ENCODE measurements at places on chromosomes 11 and 22.

- no peak for DNase-seq
Measured at GRCh38 chr11:108796551-108796950, 131.7 kb downstream of the DDX10 start.

DNA sequence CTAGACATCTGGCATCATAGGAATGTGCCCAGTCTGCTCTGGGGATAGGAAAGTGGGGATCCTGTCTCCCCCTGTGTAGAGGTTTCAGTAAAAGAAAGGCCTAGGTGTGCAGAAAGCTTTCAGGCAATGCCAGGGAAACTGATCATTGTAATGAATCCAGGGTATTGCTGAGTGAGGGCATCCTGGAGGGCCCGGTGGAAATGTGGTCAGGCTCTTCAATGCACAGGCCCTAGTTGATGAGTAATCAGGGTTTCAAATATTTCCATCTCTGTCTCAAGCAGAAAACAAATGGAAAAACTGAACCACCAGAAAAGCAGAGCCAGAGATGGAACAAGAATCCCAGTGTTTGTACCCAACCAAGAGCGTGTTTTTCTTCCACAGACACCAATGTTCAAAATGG is 2.0 kb downstream of the CD3E start:
- DNase-seq, result no peak

DNA sequence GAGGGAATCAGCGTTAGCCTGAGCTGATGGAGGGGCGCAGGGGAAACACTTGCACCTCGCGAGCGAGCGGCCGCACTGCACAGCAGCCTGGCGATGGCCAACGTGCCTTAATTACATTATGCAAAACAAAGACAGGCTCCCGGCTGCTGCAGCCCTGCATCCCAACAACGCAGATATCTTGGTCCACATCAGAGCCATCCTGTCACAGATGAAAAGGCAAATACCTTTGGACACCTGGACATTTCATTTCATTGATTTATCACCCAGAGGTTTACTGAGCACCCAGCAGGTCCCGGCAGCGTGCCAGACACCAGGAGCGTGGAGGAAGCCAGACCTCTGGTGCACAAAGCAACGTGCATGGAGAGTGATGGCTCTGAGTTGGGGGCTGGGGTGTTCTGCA is 843.0 kb downstream of the TBC1D22A start:
- no peak for DNase-seq

DNA sequence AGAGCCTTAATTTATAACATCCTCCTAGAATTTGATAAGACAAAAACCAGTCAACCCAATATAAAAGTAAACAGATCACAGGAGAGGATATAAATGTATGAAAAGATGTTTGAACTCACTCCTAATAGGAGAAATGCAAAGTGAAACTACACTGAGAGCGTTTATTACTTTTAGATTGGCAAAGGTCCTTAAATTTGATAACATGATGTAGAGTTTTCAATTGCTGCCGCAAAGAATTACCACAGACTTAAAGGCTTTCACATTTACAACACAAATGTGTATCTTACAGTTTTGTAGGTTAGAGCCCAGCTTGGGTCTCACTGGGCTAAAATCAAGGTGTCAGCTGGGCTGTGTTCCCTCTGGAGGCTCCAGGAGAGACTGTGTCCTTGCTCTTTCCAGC is 9.1 kb upstream of the POU2AF2 start:
- peak; percentile 5 for DNase-seq

DNA sequence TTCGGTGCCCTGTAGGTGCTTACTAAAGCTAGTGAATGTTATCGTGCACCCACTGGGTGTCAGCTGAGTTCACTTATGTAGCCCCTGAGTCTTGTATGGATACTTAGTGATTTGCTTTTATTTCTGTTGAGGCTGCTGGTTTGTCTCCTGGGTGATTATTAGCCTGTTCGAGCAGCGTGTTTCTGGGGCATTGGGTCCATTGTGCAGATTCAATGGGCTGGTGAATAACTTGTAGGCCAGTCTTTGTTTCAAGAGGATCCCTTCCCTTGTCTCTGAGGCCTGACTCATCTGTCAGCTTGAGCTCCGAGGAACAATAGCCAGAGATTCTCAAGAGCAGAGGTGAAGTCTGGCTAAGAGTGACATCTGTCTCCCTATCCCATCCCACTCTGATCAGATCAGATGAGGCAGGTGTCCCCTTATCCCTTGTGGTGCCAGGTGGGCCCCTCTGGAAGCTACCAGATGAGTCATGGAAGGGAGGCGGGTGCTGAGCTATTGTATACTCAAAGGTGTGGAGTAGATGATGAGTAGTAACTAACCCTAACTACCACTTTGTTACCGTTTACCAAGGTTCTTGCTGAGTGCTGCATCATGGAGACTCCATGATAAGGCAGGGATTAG is 3.7 kb downstream of the MIAT start:
- no peak for DNase-seq

DNA sequence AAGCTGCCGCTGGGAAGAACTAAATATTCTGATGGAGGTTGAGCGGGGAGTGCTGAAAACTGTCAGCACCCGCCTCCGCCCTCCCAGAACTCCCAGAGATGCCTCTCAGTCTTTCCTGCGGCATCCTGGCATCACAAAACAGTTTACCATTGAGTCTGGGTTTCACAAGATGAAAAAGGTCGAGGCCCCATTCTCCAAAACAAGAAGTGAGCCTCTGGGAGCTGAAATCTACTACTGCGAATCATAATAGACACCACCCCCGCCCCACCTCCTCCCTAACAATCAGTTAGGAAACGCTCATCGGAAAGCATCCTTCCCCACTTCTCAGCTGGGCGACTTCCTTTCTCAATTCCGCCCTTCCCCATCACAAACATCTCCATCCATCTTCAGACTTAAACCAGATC is 1.0 kb downstream of the SUN2 start:
- DNase-seq, result peak; percentile 19

- DNase-seq, result no peak
Measured at GRCh38 chr11:86287468-86287796, 14.6 kb upstream of the HIKESHI start.

DNA sequence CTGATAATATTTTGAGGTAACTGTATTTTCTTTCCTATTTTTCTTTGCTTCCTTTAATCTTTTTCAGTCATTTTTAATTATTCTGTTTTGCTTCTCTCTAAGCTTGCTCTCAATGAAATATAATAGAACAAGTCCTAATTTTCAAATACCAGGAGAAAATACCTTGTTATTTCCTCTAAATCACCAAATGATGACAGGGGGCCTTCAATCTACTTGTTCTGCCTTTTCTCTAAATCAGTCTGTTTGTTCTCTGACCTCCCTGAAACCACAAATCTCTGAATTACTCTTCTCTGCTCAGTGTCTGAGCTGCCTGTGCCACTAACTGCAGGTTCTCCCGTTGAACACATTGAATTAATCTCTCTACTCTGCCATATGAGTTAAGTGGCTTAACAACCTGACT is 286.2 kb downstream of the C11orf87 start:
- no peak for DNase-seq

GRCh38 chr11:1453611-1454034 is 33.0 kb downstream of the MOB2 start:
- DNase-seq, result no peak

GRCh38 chr22:46087336-46087690 is 63.0 kb upstream of the PPARA start:
- no peak for DNase-seq

All from IMR-90 (cell line).